ENCODE measurements at places on chromosomes 13 and 19.

GRCh38 chr13:102273111-102273510 is 128.7 kb downstream of the FGF14 start:
- DNase-seq: no peak

- DNase-seq: no peak
These were observed 96.8 kb downstream of the TSHZ3 start for GRCh38 chr19:31252441-31252840.

- DNase-seq: no peak
These were observed 56.6 kb upstream of the DOCK9 start for GRCh38 chr13:99034333-99035085.

DNA sequence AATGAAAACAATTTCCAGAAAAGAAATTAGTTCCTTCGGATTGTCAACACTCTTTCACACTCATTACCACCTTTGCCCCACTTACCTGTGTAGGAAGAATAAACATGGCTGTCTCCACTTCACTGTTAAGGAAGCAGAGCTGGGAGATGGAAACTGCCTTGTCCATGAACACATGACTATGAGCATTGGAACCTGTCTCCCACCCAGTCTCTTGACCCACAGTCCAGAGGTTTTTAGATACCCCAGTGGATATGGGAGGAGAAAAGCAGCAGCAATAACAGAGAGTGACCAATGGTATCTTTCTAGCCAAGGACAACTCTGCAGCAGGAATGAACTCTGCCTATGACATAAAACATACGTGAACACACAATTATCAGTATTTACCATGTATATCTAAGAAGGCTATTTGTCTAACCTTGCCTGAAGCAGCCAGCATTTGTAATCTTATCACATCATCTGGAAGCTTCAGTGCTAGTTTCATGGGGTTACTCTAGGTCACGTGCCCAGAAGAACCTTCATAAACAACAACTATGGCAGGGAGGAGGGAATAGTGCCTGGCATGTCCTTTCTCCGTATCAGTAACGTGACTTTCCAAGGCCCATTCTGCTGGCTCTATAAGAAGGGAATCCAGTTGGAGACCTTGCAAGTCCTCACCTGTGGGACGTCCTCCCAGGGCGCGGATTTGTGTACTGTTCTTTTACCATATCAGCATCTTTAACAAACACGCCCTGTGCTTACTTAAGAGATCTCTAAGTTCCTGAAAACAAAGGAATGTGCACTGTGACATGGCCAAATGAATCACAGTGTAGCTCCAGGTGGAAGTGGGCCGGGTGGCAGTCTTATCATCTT is 221.8 kb upstream of the UBL3 start:
- no peak for DNase-seq

DNA sequence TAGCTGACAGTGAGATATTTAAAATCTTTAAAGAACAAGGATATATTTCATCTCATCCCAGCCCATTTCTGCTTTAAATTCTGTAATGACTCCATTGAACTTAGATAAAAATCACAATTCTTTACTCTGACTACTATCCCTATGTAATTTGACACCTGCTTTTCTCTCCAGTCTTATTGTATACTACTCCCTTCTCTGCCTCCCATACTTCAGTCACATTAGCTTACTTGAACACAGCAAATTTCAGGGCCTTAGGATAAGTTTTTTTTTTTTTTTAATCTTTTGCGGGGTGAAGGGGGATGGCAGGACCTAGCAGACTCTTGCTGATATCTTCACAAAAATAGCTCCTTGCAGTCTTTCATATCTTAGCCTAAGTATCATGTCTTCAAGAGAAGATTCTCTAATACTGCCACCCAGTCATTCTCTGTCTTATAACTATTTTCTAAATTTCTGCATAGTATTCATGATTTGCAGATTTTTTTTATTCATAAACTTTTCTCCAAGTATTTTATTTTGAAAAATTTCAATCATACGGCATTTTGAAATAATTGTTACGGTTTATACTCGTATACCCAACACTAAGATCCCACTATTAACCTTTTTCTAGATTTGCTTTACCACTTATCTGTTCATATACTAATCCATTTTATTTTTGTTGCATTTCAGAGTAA is 151.4 kb downstream of the PCCA start:
- peak; percentile 4 for DNase-seq

GRCh38 chr19:29964171-29964570 is 22.1 kb downstream of the URI1 start:
- DNase-seq: no peak

DNA sequence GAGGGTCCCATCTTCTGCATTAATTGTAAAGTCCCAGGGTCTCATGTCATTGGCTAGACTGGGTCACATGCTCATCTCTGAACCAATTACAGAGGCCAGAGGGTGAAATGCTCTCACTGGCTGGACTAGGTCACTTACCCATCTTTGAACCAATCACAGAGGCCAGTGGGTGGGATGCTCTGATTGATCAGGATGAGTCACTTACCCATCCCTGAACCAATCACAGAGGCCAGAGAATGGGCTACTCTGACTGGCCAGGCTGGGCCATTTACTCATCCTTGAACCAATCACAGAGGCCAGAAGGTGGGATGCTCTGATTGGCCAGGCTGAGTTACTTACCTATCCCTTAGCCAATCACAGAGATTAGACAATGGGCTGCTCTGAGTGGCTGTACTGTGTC is 5.3 kb downstream of the MISP start:
- peak; percentile 29 for DNase-seq

- no peak for DNase-seq
These were observed 87.7 kb downstream of the SLITRK1 start for GRCh38 chr13:83794583-83794982.

DNA sequence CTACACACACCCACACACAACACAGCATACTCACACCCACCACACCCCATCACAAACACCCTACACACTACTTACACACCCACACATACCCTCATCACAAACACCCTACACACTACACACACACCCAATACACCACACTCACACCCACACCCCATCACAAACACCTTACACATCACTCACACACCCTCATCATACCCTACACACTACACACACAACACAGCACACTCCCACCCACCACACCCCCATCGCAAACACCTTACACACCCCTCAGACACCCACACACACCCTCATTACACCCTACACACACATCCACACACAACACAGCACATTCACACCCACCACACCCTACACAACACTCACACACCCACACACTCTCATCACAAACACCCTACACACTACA is 15.8 kb downstream of the PEPD start:
- no peak for DNase-seq

- no peak for DNase-seq
These were observed 184.0 kb downstream of the KDM4B start for GRCh38 chr19:5152767-5153532.

DNA sequence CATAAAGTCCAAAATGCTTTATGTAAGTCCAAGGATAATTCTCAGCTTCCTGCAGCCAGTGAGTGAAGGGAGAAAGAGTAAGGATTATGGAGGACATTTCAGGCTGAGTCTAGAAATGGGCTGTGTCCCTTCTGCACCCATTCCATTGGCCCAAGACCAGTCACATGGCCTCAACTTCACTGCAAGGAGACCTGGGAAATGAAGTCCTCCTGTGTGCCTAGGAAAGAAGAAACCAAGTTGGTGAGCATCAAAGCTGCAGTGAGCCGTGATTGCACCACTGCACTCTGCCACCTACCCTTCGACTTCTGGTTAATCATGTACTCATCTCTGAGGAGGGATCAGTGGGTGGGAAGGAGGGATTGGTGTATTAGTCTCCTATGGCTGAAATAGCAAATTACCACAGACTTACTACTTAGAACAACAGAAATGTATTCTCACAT is 3.6 kb upstream of the CD37 start:
- DNase-seq: peak; percentile 76

- DNase-seq: no peak
These were observed at the start of gene MYH14 for GRCh38 chr19:50203281-50204080. TSS of gene MYH14 (plus strand) at chr19:50203622. CDS start at chr19:50210366, 6,744 bp downstream.

DNA sequence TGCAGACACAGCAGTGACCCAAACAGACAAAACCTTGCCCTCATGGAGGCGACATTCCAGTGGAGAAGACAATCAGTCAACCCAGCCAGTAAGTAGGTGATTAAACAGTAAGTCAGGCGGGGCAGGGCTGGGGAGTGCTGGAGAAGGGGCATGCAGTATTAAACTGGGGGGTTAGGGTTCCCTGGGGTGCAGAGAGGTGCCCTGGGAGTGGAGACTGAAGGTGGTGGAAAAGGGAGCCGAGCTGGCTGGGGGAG is 31.2 kb upstream of the FXYD3 start:
- DNase-seq: no peak

- DNase-seq: no peak
These were observed 16.3 kb downstream of the PIAS4 start for GRCh38 chr19:4023600-4024398.

DNA sequence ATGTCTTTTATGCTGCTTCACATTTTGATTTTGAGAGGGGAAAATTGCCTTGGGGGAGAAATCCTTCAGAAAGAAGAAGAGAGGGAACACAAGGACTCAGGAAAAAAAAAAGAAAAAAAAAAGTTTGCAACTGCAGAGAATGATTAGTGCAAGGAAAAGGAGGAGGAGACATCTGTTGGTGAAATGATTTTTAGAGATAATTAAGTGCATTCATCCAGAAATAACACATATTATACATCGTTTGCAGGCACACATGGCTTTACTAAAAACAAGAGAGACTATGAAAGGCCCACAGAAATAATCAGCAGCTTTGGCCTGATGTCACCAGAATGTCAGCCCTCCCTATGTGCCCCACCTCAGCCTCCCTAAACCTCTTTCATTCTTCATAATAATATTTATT is 1058.2 kb downstream of the PCDH9 start:
- no peak for DNase-seq

DNA sequence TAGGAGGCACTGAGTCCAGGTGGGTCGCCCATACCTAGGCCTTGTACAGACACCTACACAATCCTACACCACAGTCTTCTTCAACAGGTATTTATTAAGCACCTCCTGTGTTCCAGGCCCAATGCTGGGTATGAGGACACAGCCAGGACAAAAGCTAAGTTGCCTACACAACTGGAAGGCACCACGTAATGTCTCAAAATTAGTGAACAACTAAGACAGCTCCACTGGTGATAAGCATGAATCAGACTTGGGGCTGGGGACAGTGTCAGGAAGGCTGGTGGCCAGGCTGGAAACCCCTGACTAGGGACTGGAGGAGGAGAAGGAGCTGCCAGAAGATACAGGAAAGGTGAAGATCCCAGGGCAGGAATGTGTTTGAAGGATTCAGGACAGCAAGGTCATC is 2.4 kb downstream of the SMIM24 start:
- no peak for DNase-seq

DNA sequence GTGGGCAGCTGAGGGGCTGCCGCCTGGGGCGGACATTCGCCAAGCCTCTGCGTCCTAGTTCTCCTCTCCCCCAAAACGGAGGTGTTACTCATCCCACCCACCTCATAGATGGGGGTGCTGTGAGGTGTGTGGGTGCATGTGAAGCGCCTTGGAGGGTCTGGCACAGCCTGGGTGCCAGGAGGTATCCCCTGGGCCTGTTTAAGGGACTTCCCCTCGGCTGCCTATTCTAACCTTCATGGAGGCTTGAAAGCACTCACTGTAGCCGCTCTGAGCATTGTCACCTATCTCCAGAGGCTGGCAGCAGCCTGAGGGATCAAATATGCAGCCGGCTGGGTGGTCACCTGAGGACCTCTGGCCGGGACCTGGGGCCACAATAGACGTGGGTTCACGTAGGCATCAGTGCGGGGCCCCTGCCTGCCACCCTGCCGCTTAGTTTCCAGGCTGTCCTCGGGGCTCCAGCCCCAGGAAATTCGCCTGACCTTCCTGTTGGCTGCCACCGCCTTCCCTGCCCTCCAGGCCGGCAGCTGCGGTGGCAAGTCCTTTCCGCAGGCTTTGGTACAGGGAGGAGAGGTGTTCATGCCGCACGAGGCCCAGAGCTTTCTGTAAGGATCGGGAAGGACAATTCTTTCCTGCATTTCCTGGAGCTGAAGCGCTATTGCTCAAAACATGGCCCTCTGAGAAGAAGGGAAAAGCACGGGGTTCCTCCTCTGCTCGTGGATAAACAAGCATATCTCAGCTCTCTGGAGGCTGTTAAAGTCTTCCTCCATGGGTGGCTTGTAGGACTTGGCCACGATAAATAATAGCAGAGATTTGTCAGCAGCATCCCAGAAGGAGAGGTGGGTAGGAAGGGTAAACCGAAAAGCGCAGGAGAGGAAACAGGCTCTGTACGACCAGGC is 4.6 kb downstream of the COL4A2 start:
- DNase-seq: no peak

- DNase-seq: peak; percentile 57
These were observed 14.2 kb downstream of the FBXO46 start for GRCh38 chr19:45716359-45717130.

GRCh38 chr13:79528356-79528755 is 47.4 kb downstream of the NDFIP2 start:
- peak; percentile 47 for DNase-seq

GRCh38 chr19:39032063-39032918 is at the start of gene FBXO27:
TSS of gene FBXO27 (minus strand) at chr19:39032549. CDS start at chr19:39032227, 322 bp downstream.
- DNase-seq: no peak

DNA sequence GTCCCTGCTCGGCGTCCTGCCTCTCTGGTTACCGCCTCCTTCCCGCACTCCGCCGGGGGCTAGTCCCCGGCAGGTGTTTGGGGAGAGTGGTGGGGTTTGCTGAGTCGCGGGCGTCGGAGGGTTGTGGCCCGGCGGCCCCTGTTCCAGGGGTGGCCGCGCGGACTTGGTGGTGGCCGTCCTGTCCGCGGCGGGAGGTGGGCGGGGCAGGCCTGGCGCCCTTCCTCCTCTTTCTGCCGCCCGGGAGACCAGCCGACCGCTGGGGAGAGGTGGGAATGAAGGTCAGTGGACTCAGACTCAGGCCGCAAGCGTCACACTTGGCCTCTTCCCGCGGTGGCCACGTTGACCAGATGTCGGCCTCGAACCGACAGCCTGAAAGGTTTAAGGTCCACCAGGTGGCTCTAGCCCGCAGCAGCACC is 61.8 kb downstream of the ZNF723 start:
- DNase-seq: no peak

DNA sequence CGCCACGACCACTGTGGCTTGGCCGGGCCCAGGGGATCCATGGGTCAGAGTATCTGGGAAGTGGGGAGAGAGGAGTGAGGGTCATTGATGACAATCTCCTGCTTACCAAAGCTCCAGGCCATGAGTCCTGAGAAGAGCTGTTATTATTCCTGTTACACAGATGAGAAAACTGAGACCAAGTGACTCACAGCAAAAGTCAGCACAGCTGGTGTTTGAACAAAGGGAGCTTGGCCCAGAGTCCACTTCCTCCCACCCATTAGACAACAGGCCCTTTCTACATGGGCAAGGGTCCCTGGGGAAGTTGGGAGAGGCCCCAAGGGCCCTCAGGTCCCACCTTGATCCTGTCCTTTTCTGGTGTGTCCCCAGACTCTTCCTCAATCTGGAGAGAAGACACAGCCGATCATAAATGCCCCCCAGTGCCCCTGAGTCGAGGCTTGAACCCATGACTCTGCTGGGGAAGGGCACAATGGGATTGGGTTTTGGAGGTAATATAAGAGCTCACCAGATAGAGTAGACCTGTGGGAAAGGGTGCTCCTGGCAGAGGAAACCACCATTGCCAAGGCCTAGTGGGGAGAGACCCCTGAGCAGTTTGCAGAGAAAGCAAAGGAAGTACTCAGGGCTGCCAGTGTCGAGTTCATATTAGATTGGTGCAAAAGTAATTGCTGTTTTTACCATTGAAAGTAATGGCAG is 6.8 kb downstream of the FUT6 start:
- DNase-seq: no peak

- DNase-seq: no peak
These were observed 7.4 kb upstream of the CERS1 start for GRCh38 chr19:18903156-18904037.

Data from MCF 10A (cell line).